ENCODE measurements at places on chromosomes 7 and 10.
A peak's percentile ranks its signal among the peaks of the same experiment; 100 is the strongest.

DNA sequence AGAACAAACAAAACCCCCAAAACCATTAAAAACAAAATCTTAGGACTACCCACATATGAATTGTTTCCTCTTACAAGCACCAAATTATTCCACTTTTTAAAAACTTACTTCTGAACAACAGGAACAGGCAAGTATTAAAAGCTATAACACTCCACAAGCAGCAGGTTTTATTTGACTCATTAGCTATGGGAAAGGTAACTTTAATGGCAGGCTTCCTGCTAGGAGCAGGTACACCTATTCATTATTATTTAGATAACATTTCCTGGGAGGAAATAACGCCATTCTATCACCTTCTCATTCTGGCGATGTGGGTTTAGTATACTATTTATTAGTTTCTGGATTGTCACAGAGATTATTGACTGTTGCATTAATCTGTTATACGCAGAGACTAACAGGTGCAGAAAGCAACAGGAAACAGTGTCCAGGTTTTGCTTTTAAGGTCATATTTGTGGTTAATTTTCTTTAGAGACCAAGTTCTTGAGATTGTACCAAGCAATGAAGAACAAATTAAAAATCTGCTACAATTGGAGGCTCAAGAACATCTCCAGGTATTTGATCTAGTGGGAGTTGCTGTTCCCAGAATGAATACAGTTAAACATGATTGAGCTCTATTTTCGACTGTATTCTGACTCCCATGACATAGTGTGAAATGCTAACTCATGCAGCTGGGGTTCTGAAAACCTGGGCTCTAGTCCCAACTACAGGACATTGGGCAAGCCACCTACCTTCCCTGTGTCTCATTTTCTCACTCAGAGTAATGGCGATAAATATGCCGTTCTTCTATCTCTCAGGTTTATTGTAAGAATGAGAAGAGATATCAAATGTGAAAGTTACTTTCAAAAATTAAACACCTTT, 2.0 kb downstream of the CPA2 start:
- no peak for DNase-seq

GRCh38 chr10:104195706-104196105, 36.5 kb downstream of the CFAP43 start:
- DNase-seq, result no peak

DNA sequence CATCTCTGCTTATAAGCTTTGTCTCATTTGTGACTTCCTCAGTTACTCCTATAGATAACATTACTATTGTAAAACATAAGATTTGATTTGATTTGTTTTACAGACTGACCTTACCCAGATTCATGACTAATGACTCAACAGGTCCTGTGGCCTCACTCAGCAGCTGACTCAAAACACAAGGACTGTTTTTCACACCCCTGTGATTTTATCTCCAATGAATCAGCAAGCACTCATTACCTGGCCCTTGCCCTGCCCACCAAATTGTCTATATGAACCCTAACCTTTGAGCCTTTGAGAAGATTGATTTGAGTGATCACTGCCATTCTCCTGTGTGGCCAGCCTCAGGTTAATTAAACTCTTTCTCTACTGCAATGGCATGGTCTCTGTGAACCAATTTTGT, 1064.6 kb upstream of the LRRTM3 start:
- DNase-seq, result no peak

DNA sequence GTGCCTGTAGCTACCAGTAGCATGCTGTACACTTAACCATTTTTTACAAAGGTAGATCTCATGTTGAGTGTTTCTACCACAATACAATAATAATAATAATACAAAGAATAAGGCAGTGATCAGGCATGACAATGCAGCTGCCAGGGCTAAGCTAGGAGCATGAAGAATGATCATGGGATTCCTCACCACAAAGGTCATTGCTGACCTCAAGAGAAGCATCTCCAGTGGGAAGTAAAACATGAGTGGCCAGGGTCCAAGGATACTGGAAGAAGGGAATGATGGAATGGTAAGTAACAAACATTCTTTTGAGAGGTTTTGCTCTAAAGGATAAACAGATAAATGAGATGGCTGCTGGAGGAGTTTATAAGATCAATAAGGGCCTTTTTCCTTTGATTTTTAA, 591.1 kb downstream of the TNS3 start:
- peak; percentile 31 for DNase-seq

DNA sequence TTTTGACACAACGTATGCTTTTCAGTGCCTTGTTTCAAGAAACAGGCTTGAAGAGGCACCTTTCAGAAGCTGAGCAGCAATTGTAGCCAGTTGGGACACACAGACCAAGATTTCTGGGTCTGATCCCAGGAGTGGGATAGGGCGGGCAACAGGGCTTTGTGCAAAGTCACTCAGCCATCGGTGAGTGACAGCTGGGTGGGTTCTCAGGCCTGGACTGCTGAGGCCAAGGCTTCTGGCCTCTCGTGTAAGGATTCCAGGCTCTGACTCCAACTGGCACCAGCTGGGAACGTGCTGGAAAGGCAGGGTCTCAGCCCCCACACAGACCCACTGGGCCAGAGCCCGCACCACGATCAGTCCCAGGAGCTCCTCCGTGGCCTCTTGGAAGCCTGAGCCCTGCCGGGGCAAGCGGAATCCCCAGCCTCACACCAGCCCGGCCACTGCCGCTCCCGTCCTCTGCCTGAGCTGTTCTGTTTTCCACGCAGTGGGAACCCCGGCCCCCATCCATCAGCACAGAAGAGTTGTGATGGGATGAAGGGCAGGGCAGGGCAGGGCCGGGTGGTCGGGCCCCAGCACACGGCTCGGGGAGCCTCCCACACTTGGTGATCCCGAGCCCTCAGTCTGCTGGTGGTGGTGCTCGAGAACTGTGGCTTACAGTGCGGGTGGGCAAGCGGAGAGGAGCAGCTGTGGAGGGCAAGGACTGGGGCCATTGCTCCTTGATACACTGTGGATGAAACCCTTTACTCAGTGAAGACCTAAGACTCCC, 46.8 kb downstream of the VIPR2 start:
- no peak for DNase-seq

GRCh38 chr7:8639668-8640067, 206.3 kb downstream of the NXPH1 start:
- no peak for DNase-seq

DNA sequence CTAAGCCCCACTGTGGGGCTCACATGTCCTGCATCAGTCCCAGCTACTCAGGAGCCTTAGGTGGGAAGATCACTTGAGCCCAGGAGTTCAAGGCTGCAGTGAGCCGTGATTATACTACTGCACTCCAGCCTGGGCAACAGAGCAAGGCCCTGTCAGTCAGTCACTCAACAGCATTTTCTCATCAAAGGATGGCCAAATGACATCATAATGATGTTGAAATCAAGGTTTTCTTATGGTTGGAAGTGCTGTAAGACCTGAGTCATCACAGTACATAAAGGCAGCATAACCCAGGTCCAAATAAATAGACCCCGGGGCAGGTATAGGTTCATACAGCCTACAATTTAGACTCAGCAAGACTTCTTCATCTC, 341.1 kb downstream of the PARD3 start:
- DNase-seq, result peak; percentile 29

- DNase-seq, result no peak
Measured at GRCh38 chr10:117112220-117112619, 25.9 kb downstream of the VAX1 start.

- no peak for DNase-seq
Measured at GRCh38 chr7:151832138-151832537, 44.8 kb downstream of the PRKAG2 start.

- no peak for DNase-seq
Measured at GRCh38 chr7:54921116-54921515, 97.7 kb upstream of the EGFR start.

DNA sequence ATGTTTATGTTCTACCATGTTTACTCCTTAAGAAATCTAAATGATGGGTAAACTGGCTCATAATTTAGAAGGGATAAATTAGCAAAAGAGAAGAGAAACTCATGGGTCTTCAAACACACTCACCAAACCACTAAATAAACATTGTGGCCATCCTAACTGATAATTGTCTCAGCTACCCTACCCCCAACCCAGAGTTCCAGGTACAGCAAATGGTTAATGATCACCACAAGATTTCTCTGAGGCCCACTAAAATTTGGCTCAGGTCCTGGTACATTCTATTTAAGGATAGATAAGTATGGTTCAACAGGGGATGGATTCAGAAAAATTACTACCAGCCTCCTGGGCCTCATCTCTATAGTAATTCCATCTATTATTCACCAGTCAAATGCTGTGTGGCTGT, 21.4 kb downstream of the SLC25A13 start:
- DNase-seq, result no peak

Data from stromal cell of bone marrow (primary cell).